Fibroblast of skin of abdomen (primary cell): ENCODE measurements at places on chromosomes 6 and 20.

- peak; percentile 76 for DNase-seq
Observed at GRCh38 chr6:142844065-142844755, 100.8 kb downstream of the HIVEP2 start.

GRCh38 chr6:169668203-169668847 lies 33.5 kb downstream of the WDR27 start:
- DNase-seq: no peak

GRCh38 chr6:79543411-79543810 lies 6.2 kb upstream of the LCA5 start:
- DNase-seq: no peak

DNA sequence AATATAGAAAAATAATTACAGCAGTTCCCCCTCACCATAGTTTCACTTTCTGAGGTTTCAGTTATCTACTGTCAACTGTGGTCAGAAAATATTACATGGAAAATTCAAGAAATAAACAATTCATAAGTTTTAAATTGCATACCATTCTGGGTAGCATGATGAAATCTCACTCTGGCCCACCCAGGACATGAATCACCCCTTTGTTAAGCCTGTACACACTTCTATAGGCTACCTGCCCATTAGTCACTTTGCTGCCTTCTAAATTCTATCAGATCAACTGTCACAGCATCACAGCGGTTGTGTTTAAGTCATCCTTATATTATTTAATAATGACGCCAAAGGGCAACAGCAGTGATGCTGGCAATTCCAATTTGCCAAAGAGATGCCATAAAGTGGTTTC lies 140.3 kb upstream of the RUNX2 start:
- peak; percentile 64 for DNase-seq

- DNase-seq: peak; percentile 99
Observed at GRCh38 chr6:113120224-113120581, 736.9 kb upstream of the MARCKS start.

- no peak for DNase-seq
Observed at GRCh38 chr6:139706912-139707311, 332.5 kb upstream of the CITED2 start.

DNA sequence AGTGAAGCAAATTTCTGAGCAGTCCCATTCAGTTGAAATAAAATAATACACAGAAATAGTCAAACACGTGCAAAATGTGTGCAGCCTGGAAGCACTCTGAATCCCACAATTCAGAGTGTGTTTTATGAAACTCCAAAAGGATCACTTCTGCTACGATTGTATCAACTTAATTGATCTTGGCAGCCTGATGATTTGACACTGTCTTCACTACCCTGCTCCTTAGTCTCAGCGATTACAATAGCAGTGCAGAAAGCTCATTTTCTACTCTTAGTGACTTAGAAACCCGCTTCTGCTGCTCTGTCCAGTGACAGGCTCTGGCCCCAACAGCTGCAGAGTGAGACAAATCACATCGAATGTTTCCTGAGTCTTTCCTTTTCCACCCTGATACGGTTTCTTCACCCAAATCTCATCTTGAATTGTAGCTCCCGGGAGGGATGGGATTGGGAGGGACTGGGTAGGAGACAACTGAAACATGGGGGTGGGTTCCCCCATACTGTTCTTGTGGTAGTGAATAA lies 16.2 kb upstream of the EMILIN3 start:
- DNase-seq: no peak

DNA sequence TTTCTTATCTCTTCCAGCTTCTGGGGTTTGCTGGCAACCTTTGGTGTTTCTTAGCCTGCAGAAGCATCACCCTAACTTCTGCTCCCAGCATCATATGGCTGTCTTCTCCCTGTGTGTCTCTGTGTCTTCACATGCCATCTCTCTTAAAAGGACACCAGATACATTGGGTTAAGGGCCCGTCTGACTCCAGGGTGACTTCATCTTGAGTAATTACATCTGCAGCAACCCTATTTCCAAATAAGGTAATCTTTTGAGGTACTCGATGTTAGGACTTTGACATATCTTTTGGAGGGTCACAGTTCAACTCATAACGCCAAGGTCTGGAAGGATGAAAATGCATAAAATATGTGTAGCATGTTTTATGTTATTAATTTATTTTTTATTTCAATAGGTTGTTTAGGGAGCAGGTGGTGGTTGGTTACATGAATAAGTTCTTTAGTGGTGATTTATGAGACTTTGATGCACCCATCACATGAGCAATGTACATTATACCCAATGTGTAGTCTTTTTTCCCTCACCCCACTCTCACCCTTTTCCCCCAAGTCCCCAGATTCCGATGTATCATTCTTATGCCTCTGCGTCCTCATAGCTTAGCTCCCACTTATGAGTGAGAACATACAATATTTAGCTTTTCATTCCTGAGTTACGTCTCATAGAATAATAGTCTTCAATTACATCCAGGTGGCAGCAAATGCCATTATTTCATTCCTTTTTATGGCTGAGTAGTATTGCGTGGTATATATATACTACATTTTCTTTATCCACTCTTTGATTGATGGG lies 131.1 kb downstream of the TBXT start:
- DNase-seq: peak; percentile 72

DNA sequence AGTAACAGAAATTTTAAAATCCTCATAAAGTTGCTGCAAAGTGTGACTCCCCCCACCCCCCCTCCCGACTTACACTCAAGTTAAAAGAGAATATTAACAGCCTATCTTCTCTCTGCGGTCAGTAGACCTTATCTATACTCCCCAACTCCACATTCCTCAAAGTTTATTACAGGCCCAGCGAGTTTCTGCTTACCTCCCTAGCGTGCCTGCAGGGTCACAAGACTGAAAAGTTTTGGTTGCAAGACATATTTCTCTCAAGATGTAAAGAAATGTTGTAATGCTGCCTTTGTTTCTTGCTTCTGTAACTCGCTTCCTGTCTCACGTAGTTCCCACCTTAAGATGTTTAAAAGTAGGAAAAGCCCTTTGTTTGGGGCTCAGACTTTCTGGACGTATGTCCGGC lies 699.6 kb downstream of the PHF3 start:
- DNase-seq: no peak

DNA sequence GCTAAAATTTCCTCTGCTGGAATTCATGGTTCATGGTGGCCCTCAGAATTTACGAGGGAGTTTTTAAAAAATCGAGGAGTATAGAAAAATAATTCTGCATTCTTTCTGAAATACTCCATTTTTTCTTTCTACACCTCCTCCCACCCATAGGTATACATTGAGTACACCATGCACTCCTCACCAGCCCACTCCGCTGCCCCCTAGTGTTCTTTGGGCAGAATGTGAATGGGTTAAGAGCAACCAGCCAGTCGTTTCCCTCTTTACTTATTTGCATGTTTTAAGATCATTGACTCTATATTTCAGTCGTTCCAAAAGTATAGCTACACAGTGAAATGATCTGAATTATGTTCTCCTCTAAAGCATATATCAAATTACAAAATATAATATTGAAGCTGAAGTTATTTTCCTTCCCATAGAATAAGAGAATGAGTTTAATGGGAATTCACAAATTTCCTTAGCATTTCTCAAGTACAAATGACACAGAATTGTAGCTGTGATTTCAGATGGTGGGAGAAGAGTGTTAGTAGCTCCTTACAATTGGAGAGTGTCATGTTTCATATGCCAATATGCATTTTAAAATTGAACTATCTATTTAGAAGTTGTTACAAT lies 977.7 kb upstream of the SLC35B3 start:
- peak; percentile 31 for DNase-seq

DNA sequence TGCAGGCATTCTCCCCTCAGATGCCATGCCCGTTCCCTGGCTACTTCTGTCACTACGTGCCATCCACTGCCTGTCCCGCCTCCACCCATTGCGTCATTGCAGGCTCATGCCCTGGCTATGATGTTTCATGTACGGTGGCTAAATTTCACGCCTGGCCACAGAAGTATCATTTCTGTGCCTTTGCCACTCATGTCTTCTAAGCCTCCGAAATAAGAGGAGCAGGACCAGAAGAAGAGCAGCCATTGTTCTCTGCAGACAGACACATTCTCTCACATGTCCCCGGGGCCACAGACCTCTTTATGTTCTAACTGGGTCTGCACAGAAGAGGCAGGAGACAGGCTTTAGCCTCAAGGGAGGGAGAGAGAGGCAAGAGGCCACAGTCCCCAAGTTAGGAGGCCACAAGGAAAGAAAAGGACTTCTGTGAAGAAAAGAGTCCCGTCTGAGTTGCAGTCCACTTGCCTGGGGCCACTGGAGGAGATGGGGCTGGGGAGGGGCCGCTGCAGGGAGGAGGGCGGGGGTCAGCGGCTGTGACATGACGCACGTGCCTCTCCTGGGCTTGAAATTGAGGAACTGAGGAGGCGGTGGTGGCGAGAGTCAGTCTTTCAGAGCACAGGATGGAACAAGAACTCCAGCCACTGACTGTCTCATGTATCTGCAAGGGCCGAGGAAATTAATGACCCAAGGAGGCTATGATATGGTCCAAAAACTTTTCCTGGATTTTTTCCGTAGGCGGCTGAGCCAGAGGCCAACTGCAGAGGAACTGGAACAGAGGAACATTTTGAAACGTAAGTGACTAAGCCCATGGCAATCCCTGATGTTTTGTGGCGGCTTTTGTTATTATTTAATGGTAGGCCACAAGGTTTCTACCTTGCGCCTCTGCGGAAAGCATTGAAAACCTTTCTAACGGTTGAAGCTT lies 55.9 kb downstream of the TBC1D7 start:
- no peak for DNase-seq

DNA sequence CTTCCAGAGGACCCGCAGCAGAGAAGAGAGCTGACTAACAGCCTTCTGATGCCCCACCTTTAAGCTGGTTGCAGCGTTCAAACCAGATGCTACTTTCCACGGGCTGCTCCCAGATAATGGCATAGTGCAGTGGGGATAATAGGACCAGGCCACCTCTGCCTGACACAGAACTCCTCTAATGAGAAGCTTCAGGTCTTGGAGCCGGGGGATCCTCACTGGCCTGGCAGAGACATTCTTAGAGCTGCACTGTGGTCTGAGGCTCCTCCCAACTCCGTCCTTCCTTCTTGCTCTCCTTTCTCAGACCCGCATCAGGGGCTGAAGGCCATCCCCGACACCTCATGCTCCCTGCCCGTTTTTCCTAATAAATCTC lies 206.6 kb upstream of the MARCKS start:
- no peak for DNase-seq

DNA sequence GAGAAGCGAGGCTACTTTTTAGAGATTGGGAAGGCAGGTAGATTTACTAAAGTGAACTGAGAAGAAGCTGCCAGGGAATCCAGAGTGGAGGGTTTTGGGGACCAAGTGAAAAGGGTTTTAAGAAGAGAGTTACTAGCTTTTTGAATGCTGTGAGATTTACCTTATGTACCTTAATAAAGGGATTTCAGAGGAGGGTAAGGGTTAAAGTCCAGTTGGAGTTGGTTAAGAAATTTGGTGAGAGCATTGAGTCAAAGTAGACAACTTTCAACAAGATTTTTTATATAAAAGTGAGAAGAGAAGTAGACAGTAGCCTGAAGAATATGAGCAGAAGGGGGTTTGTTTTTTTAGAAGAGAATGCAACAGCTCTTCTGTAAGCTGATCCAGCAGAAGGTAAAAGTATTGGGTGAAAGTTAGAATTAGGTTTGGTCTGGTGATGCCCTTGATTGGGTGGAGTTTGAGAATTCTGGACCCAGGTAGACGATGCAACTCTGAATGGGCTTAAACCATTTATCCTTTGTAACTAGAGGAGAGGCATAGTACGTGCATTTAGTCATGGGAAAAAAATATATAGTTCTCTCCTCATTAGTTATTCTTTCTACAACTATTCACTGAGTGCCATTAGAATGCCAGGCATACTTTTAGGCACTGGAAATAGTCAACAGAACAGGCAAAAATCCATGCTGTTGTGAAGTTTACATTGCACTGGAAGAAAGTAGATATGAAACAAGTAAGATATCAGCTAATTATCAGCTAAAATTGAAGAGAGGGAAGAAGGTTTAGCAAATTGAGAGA lies 44.8 kb downstream of the ATRN start:
- DNase-seq: peak; percentile 25
